ENCODE measurements at places on chromosomes 5 and 9.

GRCh38 chr9:129182625-129183494 is 4.8 kb upstream of the IER5L start:
- DNase-seq = no peak

DNA sequence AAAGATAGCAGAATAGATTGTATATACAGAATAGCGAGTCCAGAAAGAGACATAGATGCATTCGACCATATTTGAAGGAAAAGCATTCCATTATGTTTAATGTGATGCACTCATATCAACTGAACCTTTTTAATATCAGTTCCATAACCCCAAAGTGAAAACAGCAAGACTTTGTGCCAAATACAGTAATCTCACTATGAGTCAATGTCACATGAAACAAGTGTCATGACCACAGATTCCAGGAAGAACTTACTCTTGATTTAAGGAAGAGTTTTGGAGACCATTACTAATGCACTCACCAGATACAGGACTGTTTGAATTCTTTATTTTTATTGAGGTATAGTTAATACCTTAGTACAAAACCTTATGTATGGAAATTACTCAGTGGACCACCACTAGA is 220.5 kb downstream of the SH3GL2 start:
- no peak for DNase-seq

DNA sequence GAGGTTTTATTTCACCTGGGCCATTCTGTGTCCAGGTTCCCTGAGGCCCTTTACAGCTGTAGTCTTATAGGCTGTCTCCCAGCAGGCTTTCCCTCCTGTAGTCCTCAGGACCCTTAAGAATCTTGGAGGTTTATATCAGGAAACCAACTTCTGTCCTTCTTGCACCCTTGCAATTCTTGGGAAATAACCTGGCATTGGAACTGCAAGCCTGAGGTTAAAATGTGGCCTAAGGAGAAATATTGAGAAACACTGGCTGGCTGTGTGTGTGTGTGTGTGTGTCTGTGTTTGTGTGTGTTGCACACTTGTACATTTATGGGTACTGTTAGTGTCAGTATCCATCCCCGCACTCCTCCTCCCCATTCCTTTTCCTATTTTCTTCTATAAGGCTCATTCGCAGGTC is 168.9 kb downstream of the PAPPA start:
- no peak for DNase-seq

GRCh38 chr5:2666081-2666480 is 85.4 kb downstream of the IRX2 start:
- no peak for DNase-seq

- no peak for DNase-seq
Observed at GRCh38 chr5:180338001-180338707, 15.0 kb downstream of the GFPT2 start.

DNA sequence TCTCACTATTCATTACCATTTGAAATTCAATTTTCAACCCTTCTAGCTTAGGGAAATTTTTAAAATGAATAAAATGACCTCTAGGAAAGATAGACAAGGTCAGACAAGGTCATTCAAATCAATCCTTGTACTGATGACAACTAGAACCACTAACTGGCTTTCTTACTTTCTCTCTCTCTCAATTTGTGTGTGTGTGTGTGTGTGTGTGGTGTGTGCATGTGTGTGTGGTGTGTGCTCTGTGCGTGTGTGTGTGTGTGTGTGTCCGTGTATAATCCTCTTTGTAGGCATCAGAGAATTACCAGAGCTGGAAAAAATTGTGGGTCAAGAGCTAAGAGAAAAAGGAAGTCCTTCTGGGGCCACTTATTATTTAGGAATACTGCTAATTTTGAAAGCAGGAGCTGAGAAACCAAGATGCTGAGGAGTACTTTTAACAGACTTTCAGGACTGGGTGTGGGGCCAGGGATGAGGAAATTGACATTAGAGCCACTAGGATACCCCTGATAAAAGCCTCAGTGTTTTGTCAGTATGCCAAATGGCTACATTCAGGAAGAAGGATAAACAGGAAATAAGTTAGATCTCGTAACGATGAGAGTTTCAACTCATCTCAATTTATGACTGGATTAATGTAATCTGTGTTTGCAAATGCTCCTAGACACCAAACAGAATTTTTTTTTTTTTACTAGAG is 723.3 kb downstream of the CETN3 start:
- DNase-seq = no peak

DNA sequence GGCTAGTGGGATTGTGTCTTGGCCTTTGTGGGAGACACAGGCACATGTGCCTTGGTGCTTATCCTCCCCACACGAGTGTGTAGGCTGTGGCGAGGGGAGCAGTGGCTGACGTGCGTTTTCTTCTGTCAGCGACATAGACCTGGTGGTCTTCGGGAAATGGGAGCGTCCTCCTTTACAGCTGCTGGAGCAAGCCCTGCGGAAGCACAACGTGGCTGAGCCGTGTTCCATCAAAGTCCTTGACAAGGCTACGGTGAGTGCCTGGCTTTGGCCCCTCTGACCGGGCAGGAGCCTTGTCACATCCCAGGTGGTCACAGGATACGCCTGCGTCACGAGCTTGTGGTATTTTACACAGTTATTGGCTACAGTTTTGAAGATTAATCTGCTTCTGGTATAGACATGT is 26.4 kb downstream of the TENT4A start:
- DNase-seq = no peak

- DNase-seq = no peak
Observed at GRCh38 chr5:851553-851952, 767 bp upstream of the ZDHHC11 start.

DNA sequence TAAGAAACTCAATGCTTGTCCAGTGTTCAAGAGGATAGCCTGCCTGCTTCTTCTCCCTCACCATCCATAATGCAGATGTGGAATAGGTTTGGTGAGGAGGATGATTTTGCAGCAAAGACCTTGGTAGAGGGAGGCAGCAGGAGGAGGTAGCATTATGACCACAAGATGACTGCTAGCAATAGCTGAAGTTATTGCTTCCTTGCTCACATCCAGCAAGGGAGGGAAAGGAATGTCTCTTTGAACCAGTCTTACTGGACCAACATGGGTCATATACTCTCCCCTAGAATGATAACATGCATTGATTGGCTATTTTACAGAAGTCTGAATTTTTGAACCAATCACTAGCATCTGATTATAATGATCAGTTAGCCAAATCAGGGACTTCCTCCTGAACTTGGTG is 607.6 kb downstream of the EBF1 start:
- no peak for DNase-seq

GRCh38 chr5:111998871-111999270 is 241.9 kb upstream of the NREP start:
- DNase-seq = no peak

DNA sequence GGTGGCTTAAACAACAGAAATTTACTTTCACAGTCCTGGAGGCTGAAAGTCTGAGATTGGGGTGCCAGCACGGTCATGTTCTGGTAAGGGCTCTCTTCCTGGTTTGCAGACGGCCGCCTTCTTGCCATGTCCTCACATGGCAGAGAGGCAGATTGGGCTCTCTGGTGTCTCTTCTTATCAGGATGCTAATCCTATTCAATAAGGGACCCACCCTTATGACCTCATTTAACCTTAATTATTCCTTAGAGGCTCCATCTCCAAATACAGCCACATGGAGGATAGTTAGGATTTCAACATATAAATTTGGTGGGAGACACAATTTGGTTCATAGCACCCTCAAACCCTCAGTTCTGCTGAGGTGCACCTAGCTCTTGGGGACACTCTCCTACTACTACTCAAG is 180.4 kb downstream of the DAB2IP start:
- DNase-seq = no peak

DNA sequence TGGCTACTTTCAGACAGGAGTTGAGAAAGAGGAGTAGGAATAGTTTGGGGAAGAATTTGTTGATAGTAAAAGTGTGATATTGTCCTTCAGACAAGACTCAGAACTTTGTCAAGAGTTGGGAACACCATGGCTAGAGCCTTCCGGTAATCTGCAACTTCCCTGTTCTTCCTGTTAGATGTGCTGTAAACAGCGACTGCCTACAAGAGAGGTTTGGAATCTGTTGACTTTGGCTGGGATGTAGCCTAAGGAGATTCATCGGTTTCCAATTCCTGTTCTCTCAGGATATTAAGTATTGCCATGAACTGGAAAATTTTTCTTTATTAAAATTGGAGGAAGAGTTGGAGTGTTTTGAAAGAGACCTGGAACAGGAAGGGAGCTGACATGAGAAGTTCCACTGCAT is 43.9 kb downstream of the ARHGAP26 start:
- no peak for DNase-seq

- no peak for DNase-seq
Observed at GRCh38 chr9:5586391-5586802, 42.5 kb upstream of the RIC1 start.

DNA sequence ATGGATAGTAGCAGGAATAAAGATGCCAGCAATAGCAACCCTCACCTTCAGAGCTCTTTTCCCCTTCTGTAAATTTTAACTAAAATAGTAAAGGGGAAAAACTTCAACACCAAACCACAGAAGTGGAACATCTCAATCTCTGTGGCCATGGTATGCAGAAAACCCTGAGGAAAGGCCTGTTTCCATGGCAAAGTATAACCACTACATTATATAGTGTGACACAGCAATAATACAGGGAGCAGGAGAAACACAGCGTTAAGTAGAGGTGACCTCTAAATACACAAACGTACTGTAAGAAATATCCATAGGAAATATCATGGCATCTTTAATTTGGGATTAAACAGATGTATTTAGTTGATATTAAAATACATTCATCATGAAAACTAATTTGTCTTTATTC is 106.4 kb downstream of the SLC24A2 start:
- DNase-seq = no peak

DNA sequence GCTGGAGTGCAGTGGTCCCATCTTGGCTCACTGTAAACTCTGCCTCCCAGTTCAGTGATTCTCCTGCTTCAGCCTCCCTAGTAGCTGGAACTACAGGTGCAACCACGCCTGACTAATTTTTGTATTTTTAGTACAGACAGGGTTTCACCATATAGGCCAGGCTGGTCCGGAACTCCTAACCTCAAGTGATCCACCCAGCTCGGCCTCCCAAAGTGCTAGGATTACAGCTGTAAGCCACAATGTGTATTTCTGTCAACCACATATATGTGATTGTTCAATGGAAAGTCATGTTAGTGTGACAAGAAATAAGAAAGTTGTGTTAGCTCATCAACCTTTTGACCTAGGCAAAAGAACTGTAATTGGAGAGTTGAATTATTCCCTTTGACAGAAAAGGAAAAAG is 677.1 kb upstream of the CHD1 start:
- no peak for DNase-seq

- no peak for DNase-seq
Observed at GRCh38 chr5:83740741-83741140, 20.1 kb upstream of the HAPLN1 start.

Measured in activated effector memory CD4-positive, alpha-beta T cell treated with Interleukin-2 at 50 U/mL for 16 hours (primary cell).